Stimulated activated CD4-positive, alpha-beta T cell treated with anti-CD3 and anti-CD28 coated beads, Interleukin-4, amount 100 ng/mL, for 4 hours (primary cell): ENCODE measurements at places on chromosomes 12 and 14.
A peak's percentile ranks its signal among the peaks of the same experiment; 100 is the strongest.

- no peak for DNase-seq
Observed at GRCh38 chr12:93079976-93080375, 150.9 kb upstream of the EEA1 start.

DNA sequence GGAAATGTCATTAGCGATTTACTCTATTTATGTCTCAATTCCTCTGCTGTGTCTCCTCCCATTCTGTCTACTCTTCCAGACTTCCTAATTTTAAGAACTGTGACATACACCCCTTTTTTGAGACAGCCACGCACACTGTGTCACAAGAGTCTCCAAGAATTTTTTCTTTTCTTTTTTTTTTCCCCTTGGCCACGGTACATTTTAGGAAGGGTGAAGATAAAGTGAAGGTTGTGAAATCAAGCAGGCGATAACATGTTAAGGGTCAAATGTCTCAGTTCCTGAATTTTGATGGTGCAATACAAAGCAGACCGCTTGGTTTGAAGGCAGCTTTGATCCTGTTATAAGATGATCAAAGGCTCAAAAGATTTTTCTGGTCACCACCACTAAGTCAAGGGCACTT lies 4.3 kb downstream of the OLR1 start:
- no peak for DNase-seq

DNA sequence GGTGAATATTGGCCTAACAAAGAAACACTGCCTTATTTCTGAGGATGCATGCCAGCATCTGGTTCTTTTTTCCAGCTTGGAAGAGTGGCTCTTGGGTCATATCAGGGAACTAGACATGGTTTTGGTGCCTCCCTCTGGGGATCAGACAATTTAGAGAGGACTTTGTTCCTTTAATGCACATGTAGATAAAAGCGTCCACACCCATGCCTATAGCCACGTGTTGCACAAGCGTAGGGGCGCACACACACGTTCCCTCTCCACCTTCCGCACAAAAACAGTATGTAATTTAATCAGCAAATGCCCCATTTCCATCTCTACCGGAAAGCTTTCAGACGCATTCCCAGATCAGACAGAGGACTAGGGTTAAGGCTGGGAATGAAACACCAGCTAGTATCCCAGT lies 61.7 kb upstream of the RIC8B start:
- DNase-seq: no peak

DNA sequence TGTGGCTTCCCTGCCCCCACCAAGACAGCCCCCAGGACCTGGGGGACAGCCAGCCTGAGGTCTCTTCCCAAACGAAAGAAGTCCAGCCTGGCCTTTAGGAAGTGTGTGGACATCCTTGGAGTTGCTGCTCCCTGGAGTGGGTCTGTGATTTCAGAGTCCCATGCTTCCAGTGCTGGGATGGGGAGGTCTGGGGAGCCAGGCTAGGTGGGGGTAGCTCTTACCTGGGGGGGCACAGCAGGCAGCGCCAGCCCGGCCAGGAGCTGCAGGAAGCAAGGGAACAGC lies 509 bp downstream of the PGF start:
- DNase-seq: no peak

DNA sequence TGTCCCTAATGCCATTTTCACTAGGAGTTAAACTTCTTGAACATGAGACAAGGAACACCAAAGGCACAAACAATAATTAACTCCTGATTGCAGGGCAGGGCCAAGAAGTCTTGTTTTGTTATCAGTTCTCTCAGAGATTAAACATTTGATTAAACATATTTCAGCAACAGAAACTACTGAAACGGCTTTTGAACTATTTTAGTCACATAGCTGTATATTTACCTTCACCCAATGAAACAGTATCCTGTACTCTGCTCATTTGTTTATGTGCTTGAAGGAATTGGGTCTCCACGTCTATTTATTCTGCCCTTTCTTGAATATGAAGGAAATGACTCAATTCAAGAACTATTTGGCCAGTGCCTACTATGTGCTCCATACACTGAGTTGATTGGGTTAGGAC lies 51.3 kb upstream of the PTCSC3 start:
- no peak for DNase-seq

DNA sequence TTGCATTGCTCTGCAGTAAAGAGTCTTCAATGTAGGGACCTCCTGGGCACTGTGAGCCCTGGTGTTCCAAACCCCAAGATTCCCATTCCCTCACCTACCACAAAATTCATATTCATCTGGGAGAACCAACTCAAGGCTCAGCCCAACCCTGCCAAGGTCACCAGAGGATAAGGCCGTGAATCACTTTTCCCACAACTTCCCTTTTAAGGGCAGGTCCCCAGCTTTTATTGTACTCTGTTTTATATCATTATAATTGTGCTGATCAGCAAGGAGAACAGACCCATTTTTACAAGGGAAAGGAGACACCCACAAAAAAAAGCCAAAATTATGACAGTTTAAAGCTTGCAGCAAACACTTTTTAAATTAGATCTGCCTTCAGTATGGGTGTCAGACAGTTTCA lies 363.0 kb upstream of the FKBP4 start:
- DNase-seq: no peak

- peak; percentile 71 for DNase-seq
Observed at GRCh38 chr12:8108808-8109398, 14.5 kb upstream of the CLEC4A start.

GRCh38 chr12:44076871-44077270 lies 241.0 kb downstream of the TMEM117 start:
- no peak for DNase-seq

DNA sequence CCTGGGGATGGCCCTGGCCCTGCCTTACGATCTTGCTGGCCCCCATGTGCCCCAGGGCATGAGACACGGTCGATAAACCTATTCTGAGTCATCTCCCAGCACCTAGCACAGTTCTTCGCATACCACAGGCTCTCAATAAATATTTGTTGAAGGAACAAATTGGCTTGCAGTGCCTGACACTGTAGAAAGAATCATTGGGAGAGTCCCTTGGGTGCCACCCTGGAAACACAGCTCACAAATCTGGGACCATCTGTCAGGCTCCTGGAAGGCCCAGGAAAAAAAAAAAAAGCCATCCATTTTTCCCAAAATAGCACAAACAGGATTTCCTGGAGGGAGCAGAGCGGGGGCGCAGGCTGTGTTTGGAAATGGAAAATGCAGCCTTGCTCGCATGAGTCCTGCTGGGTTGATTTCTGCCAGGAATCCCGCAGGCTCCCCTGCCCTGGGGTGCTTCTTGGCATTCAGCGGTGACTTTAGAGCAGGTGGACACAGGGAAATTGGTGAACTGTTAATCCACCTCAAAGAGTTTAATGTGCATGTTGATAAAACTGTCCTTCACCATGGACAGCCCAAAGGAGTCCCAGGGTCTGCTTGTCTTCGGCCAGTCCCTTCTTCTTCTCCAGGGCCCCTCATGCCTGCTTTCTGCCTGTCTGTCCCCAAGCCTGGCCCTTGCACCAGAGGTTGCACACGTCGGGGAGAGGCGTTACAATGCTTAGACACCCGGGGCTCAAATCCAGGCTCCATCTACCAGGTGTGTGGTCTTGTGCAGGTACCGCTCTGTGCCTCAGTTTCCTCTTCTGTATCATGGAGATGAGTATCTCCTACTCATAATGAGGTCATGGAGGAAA lies 106.1 kb upstream of the RFLNA start:
- no peak for DNase-seq

DNA sequence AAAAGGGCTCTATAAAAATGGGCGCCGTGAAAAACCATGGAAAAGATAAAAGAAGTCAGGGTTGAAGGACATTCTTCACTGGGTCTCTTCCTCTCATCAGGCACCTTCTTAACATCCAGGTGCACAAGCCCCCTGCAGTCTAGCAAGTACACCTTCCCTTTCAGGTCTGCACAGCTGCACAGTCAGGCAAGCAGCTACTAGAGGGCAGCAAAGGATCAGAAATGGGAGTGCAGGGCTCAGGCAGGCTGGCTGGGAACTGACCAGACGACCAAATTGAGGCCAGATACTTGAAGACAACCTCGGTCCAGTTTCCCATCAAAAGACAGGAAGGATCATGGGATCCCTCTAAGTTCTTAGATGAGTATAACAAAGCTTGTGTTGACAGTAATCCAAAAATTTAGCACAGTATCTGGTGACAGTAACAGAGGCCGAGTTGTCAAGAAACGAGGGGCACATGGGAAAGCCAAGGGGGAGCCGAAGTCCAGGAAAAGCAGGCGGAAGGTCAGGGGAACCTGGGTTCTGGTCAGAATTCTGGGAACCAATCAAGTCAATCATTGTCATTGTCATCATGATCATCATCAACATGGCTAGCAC lies 10.1 kb upstream of the GRIP1 start:
- DNase-seq: peak; percentile 9

- DNase-seq: no peak
Observed at GRCh38 chr12:105300883-105301282, 29.6 kb upstream of the C12orf75 start.

- no peak for DNase-seq
Observed at GRCh38 chr12:69007101-69007854, 74.3 kb upstream of the CPM start.

DNA sequence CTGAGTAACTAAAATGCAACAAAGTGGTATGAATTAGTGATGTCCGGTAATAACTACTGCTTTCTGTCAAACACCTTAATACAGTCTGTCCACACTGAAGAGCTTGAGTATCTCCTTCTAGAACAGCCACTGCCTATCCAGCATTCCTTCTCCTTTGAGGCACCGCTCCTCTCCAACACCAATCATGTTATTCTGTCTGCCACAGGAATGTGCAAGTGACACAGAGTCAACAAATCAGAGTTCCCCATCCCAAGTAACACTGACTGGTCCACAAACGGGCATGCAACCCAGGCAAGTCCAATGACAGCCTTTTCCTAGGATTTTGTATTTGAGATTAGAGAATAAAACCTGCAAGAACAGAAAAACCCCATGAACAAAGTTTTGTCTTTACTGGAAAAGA lies 3.8 kb downstream of the GXYLT1 start:
- DNase-seq: no peak

GRCh38 chr12:4387607-4388006 lies 8.1 kb upstream of the FGF23 start:
- DNase-seq: no peak

DNA sequence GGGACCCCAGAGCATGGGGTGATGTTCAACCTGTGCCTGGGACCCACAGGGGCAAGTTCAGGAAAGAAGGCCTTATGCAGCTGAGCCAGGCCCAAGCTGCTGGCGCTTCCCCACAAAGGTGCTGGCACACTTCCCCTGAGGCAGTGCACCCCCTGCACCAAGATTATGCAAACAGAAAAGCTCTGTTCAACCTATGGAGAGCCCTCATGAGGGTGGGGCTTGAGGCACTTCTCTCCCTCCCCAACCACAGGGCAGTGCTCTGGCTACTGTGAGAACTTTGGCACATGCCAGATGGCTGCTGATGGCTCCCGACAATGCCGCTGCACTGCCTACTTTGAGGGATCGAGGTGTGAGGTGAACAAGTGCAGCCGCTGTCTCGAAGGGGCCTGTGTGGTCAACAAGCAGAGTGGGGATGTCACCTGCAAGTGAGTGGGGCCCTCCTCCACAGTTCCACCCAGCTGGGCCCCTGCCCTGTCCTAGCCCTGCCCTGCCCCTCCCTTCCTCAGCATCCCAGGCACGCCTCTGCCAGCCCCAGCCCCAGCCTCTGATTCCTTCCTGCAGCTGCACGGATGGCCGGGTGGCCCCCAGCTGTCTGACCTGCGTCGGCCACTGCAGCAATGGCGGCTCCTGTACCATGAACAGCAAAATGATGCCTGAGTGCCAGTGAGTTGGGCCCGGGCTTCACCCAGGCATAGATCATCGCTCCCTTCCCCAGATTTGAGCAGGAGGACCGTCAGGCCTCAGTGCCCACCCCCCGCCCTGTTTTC lies 5.5 kb upstream of the NXPH4 start:
- DNase-seq: no peak

- no peak for DNase-seq
Observed at GRCh38 chr12:132773077-132773955, 11.7 kb upstream of the ANKLE2 start.

GRCh38 chr12:110599334-110599733 lies 14.6 kb upstream of the TCTN1 start:
- no peak for DNase-seq

GRCh38 chr12:78759367-78759766 lies 105.2 kb upstream of the SYT1 start:
- DNase-seq: no peak

- DNase-seq: no peak
Observed at GRCh38 chr12:120145164-120145563, 28.6 kb upstream of the RAB35 start.

DNA sequence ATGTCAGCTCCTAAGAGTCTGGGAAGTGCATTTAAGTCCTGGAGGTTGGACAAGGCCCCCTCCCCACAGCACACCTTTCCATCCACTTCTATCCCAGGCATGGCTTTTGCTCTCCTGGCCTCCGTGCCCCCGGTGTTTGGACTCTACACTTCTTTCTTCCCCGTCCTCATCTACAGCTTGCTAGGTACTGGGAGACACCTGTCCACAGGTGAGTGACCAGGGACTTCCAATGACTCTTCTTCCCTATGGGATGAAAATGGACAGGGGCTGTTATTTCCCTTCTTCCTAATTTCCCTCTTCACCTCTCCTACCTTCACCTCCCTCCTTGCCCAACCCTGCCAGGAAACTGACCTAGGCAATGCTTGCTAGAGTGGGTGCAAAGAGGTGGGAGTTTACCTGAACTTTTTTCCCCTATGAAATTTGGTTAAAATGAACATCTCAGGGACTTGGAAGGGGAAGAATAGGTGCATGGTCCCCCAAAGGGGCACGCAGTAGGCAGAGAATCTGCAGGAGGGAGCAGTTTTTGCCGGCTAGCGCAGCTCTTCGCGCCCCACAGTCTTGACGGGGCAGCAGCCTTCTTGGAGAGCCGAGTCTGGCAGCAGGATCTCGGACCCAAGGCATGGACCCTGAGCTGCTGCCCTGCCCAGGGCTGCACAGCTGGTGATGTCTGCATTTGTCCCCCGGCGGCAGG lies 9.2 kb downstream of the ARHGEF25 start:
- DNase-seq: no peak

- no peak for DNase-seq
Observed at GRCh38 chr14:74645756-74646470, 33.9 kb upstream of the LTBP2 start.

DNA sequence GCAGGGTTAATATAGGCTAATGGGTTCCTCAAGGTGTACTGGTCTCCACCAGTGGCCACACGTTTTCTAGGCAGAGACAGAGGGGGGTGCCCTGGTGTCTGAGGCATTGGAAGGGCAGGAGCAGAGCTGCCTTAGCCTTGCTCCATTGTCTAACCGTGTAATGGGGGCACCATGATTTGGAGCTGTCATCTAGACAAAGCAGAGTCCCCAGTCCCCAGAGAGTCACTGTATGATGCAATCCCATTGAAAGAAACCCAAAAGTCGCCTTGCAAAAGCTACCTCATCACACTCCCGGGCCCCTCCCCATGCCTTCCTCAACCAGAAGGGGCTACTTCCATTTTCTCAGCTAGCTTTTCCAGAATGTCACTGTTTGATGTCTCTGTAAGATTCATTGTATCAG lies 487.1 kb downstream of the AACS start:
- DNase-seq: no peak

DNA sequence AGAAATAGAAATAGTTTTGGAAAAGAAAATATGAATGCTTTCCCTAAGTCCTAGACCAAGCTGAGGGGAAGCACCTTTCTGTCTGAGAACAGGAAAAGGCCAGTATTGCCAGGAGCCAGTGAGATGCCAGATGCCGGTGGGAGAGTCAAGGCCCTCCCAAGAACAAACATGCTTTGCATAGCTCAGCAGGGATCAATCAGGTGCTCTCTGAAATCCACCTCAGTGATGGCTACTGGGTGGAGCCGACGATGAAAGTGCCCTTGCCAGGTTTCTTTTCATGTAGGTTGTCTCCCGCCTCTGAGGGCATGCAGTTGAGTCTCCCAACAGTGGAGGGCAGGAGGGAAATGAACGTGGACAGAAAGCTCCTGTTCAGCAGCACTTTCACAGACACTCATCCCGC lies 28.3 kb downstream of the DEGS2 start:
- DNase-seq: no peak
